ENCODE measurements at places on chromosomes 11 and 22.
A peak's percentile ranks its signal among the peaks of the same experiment; 100 is the strongest.

GRCh38 chr11:57651408-57651807 is 1.7 kb upstream of the YPEL4 start:
- DNase-seq: no peak

DNA sequence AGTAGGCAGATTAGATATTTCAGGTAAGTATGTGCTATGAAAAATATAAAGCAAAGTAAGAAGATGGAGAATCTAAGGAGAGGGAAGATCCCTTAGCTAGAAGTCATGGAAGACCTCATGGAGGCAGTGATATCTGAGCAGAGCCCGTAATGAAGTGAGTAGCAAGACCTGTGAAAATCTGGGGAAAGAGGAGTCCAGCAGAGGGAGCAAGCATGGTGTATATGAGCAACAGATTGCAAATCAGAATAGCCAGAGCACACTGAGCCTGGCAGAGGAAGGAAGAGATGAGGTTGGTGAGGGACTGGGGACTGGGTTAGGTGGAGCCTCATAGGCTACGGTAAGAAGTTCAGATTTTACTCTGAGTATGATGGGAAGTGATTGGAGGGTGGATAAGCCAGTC is 9.4 kb downstream of the LHFPL7 start:
- no peak for DNase-seq

- DNase-seq: no peak
Measured at GRCh38 chr11:57463671-57464538, 3.6 kb downstream of the RTN4RL2 start.

DNA sequence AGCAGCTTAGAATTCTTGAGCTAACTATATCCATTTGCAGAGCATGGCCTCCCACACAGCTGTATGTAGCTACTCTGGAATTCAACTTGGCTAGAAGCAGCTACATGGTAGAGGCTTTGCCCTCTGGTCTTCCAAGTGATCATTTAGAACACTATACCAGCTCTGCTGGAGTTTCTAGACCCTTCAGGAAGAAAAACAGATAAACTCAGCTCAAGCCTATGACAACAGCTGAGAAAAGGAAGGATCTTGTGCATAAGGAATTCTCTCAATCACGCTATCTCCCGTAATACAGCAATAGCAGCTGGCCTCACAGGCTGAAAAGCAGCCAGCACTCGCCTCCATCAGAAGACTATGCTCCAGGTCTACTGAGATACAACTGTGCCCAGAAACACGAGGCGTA is 50.6 kb upstream of the APOA1 start:
- DNase-seq: no peak

- no peak for DNase-seq
Measured at GRCh38 chr11:57249384-57250319, 12.6 kb upstream of the APLNR start.

GRCh38 chr11:8833568-8834315 is 77.2 kb upstream of the AKIP1 start:
- no peak for DNase-seq

DNA sequence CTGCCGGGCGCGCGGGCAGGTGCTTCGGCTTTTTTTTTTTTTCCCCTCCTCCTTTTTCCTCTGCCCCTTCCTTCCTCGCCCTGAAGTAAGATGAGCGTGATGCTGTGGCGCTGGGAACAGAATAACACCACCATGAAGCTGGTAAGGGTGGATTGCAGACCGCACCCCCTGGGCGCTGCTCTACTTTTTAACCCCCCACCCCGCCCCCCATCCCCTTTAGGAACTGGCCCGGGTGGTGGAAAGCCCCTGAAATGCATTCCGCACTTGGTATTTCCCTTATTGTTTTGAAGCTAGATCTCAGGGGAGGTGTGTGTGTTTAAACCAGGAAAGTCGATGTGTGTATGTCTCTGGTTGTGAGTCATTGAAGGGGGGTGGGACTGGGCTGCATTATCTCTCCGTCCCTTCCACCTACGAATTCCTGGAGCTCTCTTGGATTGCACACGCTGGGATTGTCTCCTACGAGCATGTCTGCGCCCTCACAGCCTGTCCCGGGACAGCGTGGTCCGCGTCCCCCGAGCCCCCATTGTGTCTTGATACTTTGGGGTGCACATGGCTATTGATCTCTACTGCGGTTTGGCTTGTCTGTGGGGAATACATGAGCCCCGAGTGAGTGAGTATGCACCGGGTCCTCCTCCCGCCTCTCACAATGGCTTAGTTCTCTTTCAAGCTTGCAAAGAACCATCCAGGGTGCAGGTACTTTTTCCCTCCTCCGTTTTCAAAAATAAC is 64.9 kb downstream of the NAV2 start:
- no peak for DNase-seq

DNA sequence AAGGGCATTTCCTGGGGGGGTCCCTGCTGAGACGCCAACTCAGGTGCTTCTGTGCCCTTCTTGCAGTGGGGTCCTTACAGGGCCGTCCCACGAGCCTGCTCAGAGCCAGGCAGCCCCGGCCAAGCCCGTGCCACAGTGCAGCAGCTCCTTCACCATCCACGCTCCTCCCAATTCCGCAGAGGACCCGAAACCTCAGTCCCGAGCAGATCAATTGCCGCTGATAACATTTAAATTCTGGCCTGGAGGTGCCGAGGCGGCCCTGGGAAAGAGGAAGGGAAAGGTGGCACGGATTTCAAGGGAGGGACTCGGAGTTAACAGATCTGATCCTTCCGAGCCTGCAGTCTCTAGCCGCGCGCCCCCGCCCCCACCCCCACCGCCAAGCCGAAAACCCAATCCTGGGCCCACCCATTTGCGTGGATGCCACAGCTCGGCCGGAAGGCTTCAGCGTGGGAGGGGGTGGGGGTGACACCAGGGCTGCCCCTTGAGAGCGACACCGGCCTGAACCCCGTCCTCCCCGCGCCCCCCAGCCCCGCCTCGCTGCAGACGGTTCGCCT is 32.3 kb upstream of the JAM3 start:
- DNase-seq: no peak

- DNase-seq: no peak
Measured at GRCh38 chr11:118842369-118842768, 41.3 kb upstream of the CXCR5 start.

DNA sequence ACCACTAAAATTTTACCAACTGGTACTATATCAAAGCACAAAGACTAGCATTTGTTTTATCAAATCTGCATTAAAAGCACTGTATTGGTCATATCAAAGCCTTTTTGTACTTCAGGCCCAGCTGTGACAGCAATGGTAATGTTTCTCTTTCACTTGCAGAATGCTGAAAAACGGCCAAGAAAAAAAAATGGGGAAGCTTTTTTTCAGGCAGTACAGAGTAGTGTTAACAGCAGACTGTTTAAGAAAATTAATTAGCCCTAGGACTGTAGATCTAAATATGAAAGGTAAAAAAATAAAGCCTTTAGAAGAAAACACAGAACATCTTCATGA is 33.3 kb downstream of the DENND5A start:
- DNase-seq: no peak

DNA sequence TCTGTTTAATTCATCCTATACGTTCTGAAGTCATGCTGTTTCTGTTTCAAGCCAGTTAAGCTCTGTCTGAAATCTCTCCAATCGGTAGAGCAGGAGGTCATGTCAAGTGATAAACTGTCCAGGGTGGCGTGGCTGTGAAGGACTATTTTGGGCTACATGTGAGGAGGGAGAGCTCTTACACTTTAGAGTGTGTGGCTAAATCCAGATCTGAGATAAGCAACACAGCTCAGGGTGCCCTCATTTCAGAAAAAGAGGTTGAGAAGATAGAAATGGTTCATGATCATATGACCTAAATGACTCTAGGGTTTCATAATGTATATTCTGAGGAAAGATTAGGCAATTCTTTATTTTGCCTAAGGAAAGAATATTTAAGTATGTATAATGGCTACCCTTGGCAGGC is 8.4 kb downstream of the BLID start:
- no peak for DNase-seq

DNA sequence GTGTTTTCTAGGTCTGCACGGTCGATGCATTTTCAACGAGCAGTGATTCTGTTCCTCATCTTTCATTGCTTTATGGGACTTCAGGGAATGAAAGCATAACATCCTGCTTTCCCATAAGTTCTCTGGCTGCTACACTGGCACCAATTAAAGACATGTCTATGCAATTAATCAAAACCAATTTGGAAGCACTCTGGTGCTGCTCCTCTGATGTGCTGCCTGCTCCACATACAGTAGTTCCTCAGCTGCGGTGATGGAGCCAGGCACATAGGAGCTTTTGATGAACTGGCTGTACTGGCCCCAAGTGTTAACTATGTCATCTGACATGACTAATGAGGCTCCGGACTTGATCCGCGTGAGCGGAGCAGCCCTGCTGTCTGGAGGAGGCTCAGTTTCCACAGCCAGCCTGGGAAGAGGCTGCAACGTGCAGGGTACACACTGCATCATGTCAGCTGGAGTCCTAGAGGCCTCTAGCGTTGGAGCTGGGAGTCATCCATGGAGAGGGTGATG is 29.8 kb downstream of the GVQW3 start:
- DNase-seq: no peak

- DNase-seq: no peak
Measured at GRCh38 chr11:102179371-102179770, 69.1 kb downstream of the YAP1 start.

DNA sequence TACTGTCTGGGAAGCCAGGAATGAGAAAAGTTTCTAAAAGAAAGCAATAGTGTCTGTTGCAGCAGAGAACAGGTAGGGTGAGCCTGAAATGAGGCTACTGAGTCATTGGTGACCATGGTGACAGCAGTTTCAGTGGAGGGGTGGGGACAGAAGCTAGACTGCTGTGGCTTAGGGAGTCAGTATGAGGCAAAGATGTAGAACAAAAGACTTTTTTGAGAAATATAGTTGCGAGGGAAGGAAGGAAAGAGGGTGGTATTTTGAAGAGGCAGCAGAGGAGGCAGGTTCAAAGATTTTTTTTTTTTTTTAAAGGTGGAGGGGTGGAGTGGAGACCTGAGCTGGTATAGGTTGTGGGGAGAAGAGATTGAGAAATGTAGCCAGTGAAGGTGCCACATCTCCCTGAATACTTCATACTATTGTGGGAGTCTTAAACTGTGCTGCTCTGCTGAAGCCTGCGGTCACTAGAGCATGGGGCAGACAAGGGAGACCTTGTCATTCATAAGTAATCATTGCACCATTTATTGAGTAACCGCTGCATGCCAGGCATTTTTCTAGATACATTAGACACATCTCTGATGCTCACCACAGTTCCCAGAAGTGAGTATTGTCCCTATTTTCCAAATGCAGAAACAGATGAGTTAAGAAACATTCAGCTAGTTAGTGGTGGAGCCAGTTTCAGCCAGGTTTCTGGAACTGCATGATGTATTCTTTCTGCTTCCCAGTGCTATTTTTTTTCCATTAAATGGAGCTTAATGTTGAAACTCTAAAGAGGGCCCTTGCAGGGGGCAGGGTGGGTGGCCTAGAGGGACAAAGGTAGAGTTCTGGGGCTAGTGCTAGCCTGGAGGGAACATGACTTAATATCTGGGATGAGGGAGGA is 49.9 kb downstream of the STIM1 start:
- DNase-seq: peak; percentile 30

DNA sequence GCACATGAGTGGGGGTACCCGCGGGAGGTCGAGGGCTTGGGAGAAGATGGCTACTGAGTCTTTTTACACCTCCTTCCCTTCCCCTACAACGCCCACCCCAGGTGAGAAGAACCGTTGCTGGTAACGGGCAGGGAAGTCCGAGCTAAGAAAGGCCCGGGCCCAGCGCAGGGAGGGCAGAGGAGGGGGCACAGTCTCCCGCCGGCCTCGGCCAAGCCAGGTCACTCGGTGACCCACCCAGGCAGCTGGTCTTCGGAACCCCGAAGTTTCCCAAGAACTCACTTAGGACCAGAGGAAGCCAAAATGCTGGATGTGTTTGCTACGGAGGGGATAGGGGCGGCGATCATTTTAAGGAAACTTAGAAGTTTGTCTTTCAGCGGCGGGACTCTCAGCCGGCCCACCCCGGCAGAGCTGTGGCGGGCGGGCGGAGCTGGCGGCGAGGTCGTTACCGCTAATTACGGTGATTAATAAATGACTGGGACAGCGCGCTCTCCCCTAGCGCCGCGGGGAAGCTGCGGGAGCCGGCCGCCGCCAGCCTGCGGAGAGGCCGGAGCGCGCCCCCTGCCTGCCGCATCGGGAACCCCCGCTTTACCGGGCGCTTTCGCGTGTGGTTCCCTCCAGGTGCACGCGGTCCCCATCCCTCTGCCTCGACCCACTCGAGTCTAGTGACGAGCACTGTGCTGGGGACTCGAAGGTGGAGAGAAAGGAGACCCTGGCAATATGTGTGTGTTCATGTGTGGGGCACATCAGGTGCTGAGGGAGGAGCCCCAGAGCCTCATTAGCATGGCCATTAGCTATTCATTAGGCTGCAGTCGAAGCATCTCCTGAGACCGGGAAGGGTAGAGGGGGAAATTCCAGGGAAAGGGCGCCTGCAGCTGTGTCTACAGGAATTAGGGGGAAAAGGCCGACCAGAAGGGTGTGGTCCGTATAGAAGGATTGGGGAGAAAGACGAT is 945 bp downstream of the ROBO3 start:
- peak; percentile 38 for DNase-seq

DNA sequence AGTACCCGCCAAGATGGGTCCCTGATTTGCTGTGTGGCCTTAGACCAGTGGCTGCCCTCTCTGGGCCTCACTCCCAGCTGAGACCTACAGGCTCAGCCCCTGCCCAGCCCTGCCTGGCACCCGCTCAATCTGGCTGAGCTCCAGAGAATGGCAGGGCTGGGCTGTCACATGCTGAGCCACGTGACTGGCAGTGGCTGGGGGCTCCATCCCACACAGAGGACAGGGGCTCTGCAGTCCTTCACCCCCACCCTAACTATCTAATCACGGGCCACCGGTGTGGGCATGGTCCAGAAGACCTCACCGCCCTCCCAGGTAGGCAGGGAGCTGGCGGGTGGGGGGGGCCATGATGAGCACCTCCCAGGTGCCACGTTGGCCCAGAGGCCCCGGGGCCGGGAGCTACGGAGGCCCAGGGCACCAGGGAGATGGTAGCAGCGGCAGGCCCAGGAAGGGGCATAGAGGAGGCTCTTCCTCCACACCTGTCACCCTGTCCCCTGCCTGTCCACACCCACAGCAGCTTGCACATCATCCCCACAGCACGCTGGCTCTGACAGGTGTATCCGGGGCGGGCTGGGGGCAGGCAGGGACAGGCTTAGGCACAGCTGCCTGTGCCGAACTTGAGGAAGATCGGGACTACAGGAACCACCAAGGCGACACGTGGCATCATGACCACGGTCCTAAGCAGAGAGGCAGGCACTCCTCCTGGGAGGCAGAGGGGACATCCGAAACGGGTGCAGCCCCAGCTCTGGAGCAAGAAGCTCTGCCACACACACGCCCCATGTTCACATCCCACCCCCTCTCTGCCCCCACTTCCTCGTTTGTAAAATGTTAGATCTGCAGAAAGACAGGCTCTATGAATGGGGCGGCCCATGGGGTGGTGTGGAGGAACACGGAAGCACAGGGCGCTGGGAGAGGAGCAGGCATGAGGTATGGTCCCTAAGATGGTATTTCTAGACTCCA is 1.5 kb upstream of the ALDH3B1 start:
- no peak for DNase-seq

- no peak for DNase-seq
Measured at GRCh38 chr11:118102721-118103261, 16.0 kb upstream of the SMIM35 start.

GRCh38 chr22:37492428-37493344 is 6.5 kb upstream of the MFNG start:
- DNase-seq: peak; percentile 20

- DNase-seq: no peak
Measured at GRCh38 chr11:43852057-43852636, 28.5 kb upstream of the ALKBH3 start.
